Activated T-cell treated with anti-CD3 and anti-CD28 coated beads, Interleukin-2, amount 50 U/mL, for 1 hour (primary cell): ENCODE measurements at places on chromosomes 5 and 9.

- no peak for DNase-seq
Observed at GRCh38 chr5:111960476-111961215, 203.7 kb upstream of the NREP start.

DNA sequence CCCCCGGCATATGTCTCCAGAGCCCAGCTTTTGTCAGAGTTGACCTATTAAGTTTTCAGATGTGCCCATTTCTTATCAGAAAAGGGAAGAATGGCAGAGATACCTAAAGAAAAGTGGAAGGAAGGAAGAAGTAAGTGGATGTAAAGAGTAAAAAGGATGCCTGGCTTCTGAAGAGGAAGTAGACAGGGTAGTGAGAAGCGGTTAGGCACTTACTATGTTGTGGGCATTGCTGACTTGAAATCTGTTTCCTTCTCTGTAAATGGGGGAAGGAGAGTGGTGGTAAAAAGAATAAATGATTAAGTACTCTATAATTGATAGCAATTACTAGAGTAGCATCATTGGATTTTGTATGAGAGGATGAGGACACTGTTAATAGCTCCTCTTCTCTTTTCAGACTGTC is 9.9 kb downstream of the ANP32B start:
- no peak for DNase-seq

GRCh38 chr5:15837551-15838289 is 337.7 kb downstream of the FBXL7 start:
- DNase-seq, result no peak

GRCh38 chr5:78129597-78129996 is 164.9 kb downstream of the AP3B1 start:
- no peak for DNase-seq

DNA sequence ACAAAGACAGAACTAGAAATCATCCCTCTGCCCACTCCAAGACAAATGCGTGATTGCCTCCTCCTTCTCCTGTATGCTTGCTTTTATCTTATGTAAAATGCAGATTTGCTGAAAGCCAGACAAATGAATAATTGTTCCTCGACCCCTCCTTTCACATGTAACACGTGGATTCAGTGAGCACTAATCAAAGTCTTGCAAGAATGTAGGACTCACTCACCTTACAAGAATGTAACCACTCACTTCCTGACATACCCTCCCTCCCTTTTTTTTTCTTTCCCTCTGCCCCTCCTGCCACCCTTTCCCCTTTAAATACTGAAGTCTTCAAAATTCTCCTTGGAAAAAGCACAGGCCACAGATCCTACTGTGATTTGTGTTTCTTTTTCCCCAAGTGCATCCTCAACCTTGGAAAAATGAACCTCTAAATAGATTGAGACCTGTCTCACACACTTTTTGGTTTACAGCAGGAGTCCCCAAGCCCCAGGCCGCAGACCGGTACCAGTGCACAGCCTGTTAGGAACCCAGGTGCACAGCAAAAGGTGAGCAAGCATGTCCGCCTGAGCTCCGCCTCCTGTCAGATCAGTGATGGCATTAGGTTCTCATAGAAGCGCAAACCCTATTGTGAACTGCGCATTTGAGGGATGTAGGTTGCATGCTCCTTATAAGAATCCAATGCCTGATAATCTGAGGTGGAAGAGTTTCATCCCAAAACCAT is 29.4 kb upstream of the HSD17B3 start:
- DNase-seq, result no peak

DNA sequence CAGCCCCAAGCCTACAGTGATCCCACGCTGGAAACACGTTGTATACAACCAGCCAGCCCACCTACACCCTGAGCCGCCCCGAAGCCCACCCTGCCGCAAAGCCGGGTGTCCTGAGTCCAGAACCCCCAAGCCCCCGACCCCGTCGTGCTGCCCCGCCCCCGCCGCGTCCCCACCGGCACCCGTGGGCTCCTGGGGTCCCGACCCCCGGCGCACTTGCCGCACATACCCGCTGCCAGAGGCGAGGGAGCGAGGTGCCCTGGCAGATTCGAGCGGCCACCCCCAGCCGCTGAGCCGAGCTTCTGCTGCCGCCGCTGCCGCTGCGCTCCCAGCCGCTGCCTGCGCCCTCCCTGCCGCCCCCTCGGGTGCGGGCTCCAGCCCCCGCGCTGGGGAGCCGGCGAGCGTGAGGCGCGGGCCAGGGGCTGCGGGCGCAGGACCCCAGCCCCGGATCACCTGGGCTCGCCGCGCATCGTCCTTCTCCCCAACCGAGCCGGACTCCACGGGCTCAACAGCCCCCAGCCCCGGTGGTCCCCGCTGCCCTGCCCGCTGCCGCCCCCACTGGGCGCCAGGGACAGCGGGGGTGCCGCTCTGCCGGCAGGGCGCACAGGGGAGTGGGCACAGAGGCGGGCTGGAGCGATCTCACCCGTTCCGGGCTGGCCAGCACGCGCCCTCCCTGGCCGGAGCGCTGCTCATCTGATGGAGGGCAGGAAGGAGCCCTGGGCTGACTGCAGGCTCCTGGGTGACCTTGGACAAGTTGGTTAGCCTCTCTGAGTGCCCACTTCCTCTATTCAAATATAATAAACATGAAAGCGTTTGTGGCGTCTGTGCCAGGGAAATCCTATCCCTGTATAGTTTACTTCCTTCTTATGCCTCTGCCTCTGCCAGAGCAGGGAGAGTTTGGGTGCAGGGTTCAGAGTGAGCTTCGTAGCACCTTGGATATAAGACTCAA is at the start of gene HTR4:
Gene HTR4, minus strand, starts transcription at position 692 of the 946 bp plus-strand sequence. CDS start 17,513 bp downstream, outside the sequence.
- no peak for DNase-seq
